ENCODE measurements at places on chromosomes 16 and 17.

GRCh38 chr17:46117850-46118696 lies 75.2 kb downstream of the KANSL1 start:
- DNase-seq: no peak

- no peak for DNase-seq
Measured at GRCh38 chr16:58492735-58493134, 7.2 kb upstream of the NDRG4 start.

DNA sequence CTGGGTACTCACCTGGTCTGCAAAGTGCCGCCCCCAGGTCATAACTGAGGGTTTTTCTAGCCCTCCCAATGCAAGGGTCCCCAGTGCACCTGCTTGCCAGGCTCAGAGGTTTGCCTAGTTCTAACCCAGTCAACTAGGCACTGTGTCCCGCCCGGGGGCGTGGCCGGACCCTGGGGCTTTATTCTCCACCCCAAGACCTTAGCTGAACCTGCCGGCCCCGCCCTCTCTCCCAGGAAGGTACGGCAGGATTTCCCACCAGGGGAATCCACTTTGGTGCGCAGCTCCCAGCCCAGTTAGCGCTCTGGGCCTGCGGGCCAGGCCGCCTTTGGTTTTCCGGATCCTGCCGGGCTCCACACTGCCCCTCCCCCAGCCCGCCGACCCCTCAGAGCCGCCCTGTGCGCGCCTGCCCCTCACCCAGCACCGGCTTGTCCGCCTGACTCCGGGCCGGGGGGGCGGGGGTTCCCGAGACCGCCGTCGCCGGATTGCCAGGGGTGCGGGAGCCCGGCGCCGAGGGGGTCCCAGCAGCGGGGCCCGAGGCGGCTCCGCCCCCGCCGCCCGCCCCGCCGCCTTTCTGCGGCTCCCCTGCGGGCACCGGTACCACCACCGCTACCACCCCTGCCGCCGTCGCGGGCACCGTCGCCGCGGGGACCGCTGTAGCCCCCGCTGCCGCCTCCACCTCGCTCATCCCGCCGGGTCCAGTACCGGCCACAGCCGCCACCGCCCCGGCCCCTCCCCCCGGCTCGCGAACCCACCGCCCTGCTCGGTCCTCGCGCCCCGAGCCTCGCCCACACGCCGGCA lies 424 bp downstream of the YBX2 start:
- DNase-seq: no peak

DNA sequence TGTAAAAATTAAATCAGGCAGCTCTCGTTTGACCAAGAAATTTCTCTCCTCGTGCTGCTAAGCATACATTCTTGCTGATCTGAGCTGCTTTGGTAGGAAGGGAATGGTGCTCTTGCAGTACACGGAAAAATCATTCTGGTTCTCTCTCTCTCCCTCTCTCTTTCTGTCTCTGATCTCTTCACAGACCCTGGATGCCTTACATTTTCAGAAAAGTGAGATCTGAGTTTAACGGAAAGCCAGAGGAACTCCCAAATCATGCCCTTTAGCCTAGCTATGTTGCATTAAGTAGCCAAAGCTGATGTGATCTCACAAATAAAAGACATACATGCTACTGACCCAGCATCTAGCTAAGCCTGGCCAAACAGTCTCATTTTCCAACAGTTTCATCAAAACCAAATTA lies 4.0 kb downstream of the CA10 start:
- DNase-seq: no peak

DNA sequence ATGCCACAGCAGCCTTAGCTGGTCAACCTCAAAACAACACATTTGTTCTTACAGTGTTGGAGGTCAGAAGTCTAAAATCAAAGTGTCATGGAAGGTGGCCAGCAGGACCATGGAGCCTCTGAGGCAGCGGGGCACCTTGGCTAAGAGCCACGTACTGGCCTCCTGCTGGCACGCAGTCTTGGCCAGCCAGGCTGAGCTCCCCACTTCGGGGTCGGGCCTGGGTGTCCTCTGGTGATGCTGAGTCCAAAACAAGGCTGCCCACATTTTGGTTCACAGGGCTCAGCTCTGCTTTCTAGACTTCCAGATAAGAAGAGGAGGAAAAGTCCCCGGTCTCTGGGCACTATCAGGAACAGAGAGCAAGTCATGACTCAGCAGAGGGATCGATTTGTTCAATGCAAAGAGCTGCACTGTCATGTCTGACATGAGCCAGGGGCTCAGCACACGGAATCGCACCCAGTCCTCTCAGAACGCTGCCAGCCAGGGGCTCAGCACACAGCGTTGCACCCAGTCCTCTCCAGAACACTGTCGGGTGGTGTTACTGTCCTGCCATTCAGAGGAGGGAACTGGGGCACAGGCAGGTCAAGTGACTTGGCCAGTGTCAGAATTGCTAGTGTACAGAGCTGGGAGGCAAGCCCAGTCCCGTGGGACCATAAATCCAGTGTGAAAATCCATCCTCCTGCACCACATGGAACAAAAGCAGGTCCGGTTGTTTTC lies 2.5 kb downstream of the LGALS9 start:
- peak; percentile 3 for DNase-seq

DNA sequence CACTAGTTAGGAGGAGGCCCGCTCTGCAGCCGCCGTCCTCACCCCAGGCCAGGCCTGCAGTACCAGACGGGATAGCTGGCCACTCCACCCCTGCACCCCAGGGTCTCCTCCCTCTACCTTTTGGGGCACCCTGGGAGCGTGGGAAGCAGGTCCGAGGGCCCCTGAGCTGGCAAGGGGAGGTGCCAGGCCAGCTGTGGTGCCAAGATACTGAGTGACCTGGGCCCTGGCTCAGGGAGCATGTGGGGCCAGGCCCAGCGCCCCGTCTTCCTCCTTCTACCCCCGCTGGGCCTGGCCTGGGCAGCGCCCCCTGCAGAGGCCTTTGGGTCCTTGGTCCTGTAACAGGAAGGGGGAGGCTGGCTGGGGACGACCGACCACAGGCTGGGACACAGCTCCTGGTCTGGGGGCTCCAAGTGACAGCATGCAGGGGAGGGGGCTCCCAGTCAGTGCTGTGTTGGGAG lies 13.0 kb downstream of the PAM16 start:
- DNase-seq: no peak

GRCh38 chr17:12180644-12181261 lies 160.1 kb downstream of the MAP2K4 start:
- peak; percentile 29 for DNase-seq

DNA sequence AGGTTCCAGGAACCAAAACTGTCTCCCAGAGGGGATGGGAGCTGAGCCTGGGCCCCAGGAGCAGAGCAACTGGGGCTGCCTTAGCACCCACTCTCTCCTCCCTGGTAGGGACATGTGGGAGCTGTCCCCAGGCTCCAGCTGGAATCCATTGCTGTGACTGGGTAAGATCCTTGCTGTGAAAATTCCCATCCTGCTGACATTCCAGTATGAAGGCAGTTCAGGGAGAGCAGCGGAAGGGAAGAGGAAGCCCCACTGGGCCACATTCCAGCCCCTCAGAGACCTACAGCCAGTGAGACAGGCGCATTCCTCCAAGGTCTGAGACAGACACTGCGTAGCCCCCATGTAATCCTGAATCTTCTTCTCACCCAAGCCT lies 24.2 kb downstream of the MYO18A start:
- DNase-seq: no peak

- no peak for DNase-seq
Measured at GRCh38 chr16:50297301-50298074, 31.1 kb downstream of the ADCY7 start.

DNA sequence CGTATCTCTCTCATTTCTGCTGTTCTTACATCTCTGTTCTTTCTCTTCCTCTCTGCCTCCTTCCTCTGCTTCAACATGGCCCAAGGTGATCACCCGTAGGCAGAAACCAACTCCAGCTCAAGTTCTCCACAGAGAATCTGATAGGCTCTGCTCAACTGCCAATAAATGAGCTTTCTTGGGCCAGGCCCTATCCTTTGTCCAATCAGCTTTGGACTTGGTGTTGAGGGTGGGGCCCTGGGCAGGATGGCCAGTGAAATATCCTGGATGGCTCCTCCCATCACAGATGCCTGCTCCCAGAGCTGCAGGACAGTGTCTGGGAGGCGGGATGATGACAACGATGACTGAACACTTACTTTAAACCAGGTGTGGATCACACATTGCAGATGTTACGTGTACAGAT lies 17.4 kb upstream of the BRD7 start:
- no peak for DNase-seq

- no peak for DNase-seq
Measured at GRCh38 chr16:48350736-48351135, 34.5 kb downstream of the SIAH1 start.

DNA sequence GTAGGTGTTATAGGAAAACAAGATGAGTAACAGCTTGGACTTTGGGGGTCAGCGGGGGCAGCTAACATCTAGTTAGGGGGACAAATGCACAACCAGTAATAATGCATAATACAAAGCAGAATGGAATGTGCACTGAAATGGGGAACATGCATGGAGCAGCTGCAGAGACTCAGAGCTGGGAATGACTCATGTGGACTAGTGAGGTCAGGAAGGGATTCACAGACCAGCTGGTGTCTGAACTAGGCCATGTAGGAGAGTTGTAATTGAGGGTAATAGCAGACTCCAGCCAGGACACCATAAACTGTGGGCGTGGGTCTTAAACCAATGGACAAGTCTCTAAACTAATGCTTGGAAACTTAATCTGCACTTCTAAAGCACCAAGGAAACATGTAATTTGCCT lies 176.8 kb upstream of the ASIC2 start:
- DNase-seq: no peak

DNA sequence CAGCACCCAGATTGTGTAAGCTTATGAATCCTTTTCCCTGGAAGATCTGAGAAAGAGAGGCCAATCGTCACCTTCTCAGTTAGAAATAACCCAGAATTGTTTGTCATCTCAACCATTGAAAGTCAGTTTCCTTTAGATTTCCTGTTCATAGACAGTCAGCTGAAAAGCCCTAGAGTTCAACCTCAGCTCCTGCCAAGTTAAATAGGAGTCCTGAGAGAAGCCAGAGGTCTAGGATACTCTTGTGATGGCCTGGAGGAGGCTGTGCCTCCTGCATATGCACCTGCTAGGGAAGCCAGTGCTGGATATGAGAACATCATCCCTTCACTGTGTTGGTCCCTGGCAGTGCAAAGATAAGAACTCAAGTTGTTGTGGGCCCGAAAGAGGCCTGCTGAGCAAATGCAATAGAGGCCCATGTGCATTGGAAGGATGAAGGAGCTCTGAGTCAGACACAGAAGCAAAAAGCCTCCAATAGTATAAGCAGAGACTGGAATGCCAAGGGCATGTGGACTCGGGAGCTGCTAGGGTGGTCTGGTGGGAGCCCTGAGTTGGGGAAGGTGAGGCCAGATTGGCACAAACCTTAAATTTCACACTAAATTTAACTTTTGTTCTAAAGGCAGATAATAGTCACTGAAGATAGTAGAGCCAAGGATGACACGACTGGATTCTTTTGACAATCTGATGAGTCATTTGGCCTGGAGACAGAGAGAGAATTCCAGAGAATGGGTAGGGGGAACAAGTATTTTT lies 520.9 kb upstream of the CDH5 start:
- no peak for DNase-seq

GRCh38 chr17:15930426-15930825 lies 14.5 kb upstream of the ADORA2B start:
- no peak for DNase-seq

DNA sequence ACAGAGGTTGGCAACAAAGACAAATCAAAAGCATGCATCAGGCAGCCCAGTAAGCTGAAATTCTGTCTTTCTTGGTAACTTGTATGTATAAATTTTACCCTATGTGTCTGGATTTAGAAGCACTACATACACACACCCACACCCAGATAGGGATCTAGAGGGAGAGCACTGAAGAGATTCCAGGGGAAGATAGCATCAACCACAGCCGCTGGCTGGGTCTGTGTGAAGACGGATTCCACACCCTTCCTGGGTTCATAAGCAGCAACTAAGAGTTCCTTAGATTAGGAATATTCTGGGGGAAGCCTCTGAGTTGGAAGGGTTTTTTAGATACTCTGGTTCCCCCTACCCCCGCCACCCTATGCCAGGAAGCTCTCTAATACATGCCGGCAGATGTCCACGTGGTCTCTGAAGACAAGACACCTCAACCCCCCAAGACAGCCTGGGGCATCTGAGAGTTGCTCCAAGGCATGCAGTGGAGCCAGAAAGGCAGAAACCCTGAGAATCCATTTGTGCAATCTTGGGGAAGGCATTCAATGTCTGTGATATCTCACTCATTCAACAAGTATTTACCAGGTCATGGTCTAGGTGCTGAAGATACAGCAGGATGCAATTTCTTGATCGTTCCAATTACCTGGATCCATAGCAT lies 86.4 kb downstream of the NOG start:
- DNase-seq: no peak

DNA sequence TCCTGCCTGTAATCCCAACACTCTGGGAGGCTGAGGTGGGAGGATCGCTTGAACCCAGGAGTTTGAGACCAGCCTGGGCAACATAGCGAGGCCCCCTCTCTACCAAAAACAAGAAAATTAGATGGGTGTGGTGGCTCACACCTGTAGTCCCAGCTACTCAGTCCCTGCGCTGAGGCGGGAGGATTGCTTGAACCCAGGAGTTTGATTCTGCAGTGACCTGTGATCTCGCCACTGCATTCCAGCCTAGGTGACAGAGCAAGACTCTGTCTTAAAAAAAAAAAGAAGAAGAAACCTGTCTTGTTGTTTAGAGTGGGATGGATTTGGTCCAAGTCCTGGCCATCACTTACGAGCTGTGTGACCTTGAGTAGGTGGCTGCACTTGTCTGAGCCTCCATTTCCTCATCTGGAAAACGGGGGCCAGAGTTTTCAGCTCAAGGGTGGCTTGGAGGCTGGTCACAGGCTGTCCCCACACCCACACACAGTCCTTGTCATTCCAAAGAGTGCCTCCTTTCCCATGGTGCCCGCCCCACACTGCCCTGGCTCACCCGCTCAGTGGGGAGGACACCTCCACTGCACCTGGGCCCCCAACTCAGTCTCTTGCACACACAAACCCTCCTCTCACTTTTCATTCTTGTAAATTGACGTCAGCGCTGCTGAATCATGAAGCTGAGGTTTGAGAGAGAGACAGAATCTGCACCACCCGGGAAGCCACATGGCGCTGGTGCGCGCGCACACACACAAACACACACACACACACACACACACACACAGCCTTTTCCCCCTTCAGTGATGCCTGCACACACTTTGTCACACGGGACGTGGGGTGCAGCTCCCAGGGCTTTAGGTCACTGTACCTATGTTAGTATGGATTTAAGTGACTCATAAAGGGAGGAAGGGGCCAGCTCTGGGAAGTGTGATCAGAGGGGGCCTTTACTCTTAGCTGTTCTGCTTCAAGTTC lies 4.2 kb downstream of the SOCS1 start:
- DNase-seq: no peak

Data from midbrain (tissue), 1 donor.